ENCODE measurements at places on chromosomes 2 and 18.

- no peak for DNase-seq
These were observed 53.8 kb downstream of the MYO1B start for GRCh38 chr2:191299010-191299409.

GRCh38 chr18:56448751-56449150, 189.6 kb downstream of the TXNL1 start:
- DNase-seq = no peak

- DNase-seq = no peak
These were observed 21.3 kb downstream of the COL4A3 start for GRCh38 chr2:227185615-227186232.

GRCh38 chr2:213420828-213421385, 136.6 kb downstream of the SPAG16 start:
- DNase-seq = no peak

All from CD4-positive, alpha-beta T cell treated with Interferon gamma for 1 hour (primary cell).